NCI-H345 (cell line): ENCODE measurements at places on chromosomes 11 and 22.

DNA sequence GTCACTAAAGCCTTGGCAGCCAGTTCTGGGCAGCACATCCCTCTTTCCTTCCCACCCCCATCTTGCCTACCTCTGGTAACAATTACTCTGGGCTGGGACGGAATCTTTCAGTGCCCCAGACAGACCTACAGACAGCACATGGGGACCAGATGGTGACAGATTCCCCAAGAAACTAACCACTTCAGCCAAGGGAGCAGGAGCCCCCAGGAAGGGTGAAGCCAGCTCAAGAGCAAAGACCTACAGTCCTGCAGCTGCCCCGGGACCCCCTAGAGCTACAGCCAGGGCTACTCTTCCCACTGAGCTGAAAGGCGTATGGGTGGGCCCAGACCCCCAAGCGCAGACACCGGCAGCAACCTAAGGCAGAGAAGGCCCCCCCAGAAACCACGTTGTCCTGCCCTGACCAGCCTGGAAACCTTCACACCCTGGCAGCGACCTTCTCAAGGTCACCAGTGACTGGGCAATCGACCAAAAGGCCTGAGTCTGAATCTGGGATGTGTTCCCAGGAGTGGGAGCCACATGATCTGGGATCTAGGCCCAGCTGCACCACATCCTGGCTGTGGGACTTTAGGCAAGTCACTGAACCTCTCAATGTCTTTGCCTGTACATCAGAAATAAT lies 65.8 kb downstream of the LRRC32 start:
- DNase-seq: no peak

DNA sequence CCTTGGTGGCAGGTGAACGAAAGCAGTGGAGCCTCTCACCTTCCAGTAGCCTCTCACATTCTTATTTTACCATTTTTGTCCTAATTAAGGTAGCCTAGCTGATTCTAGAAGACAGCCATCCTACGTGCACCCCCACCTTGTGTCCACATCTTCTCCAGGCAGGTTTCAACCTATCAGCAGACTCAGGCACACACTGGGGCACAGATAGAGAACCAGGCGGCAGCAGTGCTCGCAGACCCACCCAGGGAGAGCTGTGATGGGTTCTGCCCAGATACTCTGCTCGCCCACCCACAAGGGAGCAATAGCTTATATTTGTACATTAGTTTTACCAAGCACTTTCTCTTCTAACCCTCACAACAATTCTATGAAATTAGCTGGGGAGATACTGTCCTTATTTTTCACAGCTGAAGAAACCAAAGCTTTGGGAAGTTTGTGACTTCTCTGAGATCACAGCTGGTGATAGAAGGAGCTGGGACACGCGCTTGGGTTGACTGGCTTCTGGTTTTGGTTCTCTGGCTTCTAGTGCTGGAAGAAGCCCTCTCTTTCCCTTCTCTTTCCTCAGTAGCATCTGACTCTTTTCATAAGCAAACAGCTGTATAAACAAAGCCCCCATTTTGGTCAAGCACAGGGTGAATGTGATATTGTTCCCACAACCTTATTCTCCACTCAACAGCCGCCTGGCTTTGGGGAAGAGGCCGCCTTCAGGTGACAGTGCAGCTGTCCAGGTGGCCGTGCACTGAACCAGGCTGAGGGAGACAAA lies 36.9 kb downstream of the PPP2R1B start:
- peak; percentile 30 for DNase-seq

DNA sequence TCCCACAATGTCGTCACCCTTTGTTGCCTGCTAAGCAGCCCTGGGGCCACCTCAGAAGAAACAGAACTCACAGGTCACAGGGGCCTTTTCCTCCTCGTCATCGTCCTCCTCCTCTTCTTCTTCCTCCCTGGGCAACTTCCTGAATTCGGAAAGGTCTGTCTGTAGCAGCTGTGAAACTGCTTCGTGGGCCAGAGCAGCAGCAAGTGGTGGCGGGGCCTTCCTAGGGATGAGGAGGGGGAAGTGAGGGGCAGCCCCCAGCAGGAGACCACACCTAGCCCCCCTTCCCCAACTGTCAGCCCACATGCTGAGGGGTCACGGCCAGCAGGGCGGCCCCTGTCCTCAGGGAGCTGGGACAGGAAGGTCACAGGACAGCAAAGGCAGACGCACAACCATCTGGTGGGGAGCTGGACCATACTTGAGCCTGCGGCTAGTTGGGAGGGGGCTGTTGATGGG lies 13.2 kb downstream of the PPM1F start:
- DNase-seq: no peak

DNA sequence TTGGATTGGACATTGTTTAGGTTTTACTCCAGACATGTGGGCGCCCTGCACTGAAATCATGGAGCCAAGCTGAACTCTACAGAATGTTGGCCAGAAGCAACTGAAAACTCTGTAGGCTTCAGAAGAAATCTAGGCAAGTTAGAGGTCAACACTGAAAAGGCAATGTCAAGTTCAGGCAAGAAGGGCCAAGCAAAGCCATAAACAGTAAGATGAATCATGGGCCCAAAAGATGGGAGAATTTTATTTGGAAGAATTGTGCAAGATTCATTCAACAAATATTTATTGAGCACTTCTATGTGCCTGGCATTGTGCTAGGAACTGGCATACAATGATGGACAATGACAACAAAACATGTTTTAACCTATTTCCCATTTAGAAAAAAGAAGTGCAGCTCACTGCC lies 10.9 kb downstream of the HOATZ start:
- no peak for DNase-seq

- DNase-seq: peak; percentile 70
Measured at GRCh38 chr11:112805658-112806057, 155.6 kb upstream of the NCAM1 start.

DNA sequence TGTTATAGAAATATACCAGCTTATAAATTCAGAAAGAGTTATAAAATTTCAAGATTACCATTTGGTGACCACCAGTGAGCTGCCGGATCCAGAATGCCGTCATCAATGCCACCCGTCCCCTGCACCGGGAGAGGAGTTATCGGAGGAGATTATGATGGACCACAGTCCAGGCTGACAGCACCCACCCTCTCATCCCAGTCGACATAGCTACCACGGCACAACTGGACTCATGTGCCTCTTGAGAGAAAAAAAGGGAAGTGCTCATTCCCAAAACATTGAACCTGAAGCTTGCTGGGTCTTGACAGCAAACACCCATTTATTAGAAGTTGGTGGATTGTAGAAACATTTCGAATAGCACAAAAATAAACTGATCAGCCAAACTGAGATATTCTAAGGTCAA lies 1331.5 kb downstream of the TBC1D22A start:
- no peak for DNase-seq
